ENCODE measurements at places on chromosomes 6 and 20. TPM values are rescaled to one million over a fixed set of nuclear protein-coding genes. Genes with fewer than 3 reads are reported as not detected.

GRCh38 chr6:14946753-14947152 is 299.1 kb upstream of the JARID2 start:
- DNase-seq: no peak

DNA sequence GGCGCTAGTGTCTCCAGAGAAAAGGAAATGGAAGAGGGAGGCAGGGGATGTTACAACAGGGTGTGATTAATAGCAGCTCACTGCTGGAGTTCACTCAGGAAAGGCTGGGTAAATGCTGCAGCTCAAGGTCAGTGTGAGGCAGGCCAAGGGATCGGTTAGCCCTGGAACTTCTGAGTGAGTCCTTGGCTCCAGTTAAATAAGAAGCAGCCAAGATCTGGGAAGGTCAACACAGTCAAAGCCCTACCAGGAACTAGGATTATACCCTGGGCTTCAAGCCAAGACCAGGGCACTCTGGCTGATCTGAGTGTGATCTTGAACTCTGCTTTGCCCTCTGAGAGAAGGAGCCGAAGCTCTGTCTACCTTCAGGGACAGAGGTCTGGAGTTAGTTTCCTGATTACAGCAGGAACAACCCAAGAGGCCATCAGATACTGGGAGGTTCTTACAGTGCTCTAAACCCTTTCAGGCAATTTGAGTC is 44.3 kb downstream of the TPD52L1 start:
- DNase-seq: no peak

GRCh38 chr20:44357020-44357419 is 1.5 kb downstream of the HNF4A start:
- no peak for DNase-seq

DNA sequence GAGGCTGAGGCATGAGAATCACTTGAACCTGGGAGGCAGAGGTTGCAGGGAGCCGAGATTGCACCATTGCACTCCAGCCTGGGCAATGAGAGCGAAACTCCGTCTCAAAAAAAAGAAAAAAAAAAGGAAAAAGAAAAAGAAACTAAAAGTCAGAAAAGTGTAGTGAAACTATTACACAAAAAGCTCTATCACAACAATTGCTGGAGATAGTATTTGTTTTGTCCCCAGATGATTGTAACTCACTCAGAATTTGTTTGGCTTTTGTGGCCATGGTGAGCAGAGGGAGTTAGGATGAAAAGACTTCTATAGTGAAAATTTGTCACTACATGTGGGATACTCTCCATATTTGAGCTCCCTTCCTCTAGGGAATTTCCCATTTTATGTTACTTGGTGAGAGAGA is 5.2 kb upstream of the GOPC start:
- no peak for DNase-seq

Gene TUBB2B
- 6.1 TPM for polyA plus RNA-seq

DNA sequence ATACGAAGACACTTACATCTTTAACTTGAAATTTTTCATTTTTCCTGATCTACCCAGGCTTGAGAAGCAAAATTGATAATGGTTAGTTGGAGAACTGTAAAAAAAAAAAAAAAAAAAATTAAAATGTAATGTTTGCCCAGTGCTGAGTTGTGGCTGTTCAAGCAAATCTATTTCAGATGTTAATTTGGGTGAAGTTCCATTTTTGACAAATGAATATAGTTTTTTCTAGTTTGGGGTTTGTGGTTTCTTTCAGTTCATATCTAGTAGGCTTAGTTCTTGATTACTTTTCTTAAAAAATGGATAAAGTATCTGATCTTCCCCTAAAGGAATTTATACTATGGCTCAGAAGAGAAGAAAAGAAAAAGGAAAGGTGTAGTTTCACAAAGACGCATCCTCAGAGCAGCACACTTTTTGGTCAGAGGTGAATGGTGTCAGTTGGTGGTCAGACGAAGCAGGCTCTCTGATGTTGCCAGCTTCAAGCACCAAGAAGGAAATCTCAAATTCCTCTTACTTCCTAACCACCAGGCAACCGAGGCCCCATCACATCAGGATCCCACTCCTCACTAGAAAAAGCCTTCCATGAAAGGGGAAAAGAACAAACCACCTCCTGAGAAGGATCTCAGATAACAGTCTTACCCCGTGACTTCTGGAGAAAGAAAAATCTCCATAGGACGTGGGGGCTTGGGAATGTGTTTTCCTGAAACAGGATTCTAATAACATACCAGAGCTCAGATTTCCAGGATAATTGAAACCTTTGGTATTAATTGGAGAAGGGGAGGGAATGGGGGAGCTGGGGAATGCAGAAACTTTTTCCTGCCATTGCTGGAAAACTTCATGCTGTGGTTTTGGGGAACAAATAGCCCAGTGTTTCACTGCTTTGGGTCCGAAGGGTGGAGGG is 396.2 kb downstream of the CD83 start:
- DNase-seq: no peak

DNA sequence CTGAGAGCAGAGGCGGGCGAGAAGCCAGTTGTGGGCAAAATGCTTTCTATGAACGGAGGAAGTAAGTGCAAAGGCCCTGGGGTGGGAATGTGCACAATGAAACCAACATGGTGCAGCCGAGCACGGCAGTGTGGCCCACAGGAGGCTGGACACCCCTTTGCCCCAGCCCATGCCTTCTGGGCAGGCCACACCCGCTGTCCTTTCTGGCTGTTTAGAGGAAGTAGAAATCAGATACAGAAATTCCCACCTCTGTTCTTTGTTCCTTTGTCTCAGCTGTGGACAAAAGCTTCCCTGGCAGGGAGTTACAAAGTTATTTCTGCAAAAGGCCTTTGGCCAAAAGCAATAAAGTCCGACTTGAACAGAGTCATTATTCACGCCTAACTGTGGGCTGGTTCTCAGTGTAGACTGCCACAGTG is 11.9 kb downstream of the SULF2 start:
- no peak for DNase-seq

GRCh38 chr6:143007646-143008045 is 53.0 kb upstream of the AIG1 start:
- no peak for DNase-seq

DNA sequence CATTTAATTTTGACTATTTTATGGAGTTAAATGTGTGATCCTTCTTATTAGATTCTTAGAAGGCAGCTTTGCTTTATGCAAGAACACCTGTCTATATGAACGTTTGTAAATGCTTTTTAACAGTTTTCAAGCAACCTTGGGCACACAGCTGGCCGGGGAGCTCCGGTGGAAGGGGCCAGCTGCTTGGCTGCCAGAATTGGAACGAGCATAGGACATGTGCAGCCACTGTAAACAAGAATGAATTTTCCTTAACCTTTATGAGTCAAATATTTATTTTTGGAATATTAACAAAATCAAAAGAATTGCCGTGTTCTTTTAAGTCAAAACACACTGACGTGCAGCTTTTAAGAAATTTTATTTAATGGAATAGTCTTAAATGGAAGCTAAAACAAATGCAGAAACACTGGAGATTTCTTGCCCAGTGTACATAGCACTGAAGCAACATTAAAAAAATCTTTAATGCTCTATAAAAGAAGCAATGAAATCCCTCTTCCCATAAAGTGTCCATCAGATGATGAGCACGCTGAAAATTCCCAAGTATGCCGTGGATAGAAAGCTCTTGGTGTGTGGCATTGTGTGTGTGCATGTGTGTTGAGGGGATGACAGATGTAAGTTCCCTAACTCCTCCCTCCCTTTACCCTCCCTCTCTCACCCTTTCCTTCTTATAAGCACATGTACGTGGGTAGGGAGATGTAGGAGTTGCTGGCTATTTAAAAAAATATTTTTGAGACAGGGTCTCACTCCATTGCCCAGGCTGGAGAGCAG is 208.9 kb upstream of the EXOC2 start:
- no peak for DNase-seq

Gene OPRM1
- polyA plus RNA-seq: not detected

Gene KHDC1
- 11.8 TPM for polyA plus RNA-seq

GRCh38 chr6:74577619-74578018 is 628.2 kb downstream of the COL12A1 start:
- DNase-seq: no peak

GRCh38 chr20:55009066-55009465 is 533.7 kb downstream of the DOK5 start:
- no peak for DNase-seq

Gene TRIM10
- 0.90 TPM for polyA plus RNA-seq

- peak; percentile 75 for DNase-seq
Measured at GRCh38 chr6:40727271-40727670, 140.1 kb upstream of the LRFN2 start.

DNA sequence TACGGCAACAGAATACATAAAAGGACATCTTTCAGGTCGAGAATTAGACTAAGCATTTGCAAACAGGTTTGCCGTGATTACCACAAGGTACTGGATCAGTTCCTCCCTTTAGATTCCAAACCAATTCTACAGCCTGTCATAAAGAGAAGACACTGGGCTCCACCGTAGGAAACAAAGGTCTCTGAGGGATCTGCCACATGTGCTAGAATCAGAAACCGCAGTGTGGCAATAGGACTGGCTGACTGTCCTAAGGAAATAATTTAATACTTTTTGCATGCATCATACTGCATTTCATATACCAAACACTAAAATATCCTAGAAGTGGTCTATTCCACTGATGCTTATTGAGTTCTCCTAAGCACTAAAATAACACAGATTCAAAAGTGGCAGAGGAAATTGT is 59.2 kb downstream of the POPDC3 start:
- DNase-seq: no peak

GRCh38 chr20:56735084-56735642 is 106.1 kb downstream of the TFAP2C start:
- no peak for DNase-seq

Gene OR2H2
- polyA plus RNA-seq: not detected

- no peak for DNase-seq
Measured at GRCh38 chr6:153207617-153208016, 76.5 kb upstream of the RGS17 start.

GRCh38 chr20:37317316-37317715 is 27.9 kb downstream of the MANBAL start:
- no peak for DNase-seq

DNA sequence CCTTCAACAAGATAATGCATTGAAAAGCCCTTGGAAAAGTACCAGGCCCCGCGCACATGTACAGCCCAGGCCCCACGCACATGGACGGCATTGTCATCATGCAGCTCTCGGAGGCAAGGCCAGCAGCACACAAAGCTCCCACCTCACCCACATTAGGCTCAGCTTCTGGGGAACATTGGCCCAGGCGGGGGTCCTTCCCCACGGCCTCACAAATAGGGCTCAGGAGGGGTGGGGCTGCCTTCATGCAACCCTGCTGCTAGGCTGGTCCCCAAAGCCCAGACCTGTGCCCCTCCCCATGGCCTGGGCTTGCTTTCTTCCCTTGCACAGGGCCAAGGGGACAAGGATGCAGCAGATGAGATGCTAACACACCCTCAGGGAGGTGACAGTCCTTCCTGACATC is 26.7 kb downstream of the NPEPL1 start:
- no peak for DNase-seq

DNA sequence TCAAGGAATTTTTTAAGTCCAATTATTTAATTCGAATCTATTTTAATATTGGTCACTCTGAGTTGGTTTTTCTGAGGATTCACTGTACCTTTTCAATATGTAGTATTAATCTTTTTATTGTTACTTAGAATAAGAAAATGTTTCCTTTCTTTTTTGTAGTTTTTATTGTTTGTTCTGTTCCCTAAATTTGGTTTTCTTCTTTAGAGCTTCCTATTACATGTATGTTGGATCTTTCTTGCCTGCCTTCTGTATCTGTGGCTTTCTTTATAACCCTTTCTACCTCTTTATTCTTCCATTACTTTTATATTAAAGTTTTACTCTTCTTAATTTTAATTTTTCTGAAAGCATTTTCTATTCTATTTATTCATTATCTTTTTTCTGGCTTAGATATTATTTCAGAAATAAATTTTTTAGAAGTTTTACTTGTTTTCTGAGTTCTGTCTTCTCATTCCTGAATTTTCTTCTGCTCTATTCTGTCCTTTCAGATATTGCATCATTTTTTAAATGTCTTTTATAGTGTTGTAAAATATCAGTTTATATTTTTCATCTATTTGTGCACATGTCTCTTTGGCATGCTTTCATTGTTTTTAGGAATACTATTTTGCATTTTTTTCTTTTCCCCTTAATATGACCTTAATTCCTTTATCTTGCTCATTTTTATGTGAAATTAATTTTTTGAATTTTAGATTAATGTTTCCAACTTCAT is 33.6 kb upstream of the UST start:
- no peak for DNase-seq

- no peak for DNase-seq
Measured at GRCh38 chr6:156111913-156112312, 656.3 kb upstream of the NOX3 start.

Gene ELOVL2
- 0.23 TPM for polyA plus RNA-seq

- no peak for DNase-seq
Measured at GRCh38 chr6:15329197-15329671, 83.4 kb downstream of the JARID2 start.

Gene EPB41L1
- 0.90 TPM for polyA plus RNA-seq

DNA sequence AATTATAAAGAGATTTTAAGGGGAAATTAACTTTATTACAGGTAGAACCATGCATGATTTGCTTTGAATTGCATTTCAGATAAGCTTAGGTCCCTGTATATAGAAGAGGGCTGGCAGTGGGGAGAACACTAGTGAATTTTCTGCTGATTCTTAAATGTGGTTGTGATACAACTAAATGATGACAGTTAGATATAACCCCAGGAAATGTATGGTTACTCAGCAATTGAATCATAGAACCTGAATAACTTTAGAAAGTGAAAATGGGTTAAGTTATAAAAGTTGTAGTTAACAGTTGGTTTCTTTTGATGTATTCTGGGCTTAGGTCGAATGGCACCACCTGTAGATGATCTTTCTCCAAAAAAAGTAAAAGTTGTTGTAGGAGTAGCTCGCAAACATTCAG is 70.1 kb downstream of the PHF3 start:
- no peak for DNase-seq

DNA sequence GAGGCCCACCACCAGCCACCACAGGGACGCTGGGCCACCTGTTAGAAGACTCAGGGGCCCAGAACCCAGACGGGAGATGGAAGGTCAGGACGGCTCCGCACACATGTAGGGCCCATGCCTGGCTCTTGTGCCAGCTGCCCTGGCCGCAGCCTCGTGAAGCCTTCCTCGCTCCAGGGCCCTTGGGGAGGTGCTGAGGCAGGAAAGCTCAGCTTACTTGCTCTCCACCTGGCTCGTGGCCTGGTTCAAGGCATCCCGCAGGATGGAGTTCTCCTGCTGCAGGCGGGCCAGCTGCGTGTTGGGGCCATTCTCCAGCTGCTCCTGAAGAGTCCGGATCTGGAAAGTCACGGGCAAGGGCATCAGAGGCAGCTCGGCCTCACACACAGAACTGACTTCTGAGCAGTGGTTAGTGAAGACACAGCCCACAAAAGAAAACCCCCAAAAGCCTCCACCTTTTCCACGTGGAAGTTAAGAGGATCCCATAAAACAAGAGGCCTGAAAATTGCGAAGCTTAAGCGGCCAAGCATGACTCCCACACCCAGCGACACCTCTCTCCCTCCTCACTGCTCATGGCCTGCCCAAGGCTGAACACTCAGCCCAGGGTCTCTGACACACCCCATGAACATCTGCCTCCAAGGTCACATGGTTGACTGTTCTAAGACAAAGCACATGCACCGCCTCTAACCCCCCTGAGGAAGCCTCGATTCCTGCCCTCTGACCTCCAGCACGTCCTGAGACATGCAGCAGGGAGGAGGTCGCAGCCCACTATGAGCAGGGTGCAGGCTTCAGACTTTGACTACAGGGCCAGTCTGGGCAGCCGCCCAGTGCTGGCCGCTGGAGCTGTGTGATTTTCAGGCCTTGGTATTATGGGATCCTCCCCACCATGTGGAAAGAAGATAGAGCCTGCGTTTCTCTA is 46.5 kb downstream of the RRBP1 start:
- DNase-seq: no peak

Gene RHAG
- 359 TPM for polyA plus RNA-seq

Gene TCP11
- polyA plus RNA-seq: not detected
